ENCODE measurements at places on chromosomes 11 and 22.

GRCh38 chr11:118301600-118302195 lies 2.8 kb upstream of the CD3E start:
- DNase-seq: no peak

DNA sequence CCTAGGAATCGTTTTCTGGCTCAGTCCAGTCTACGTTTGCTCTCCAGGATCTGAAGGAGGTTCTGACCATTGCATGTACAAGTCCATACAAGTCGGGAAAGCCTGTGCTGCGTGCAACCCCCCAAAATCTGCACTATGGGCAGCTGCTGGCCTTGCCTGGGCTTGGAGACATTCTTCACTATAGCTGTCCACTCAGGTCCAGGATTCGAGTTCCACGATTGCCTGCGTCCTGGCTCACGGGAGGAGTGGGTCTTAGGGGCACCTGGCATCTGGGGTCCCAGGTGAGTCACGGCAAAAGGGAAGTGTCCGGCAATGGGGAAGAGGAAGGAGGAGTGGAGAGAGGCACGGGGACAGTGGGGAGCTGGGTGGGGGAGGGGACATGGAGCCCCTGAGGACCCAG lies 563.0 kb downstream of the BRD1 start:
- no peak for DNase-seq

GRCh38 chr22:50136581-50137015 lies 33.9 kb upstream of the PANX2 start:
- DNase-seq: no peak

DNA sequence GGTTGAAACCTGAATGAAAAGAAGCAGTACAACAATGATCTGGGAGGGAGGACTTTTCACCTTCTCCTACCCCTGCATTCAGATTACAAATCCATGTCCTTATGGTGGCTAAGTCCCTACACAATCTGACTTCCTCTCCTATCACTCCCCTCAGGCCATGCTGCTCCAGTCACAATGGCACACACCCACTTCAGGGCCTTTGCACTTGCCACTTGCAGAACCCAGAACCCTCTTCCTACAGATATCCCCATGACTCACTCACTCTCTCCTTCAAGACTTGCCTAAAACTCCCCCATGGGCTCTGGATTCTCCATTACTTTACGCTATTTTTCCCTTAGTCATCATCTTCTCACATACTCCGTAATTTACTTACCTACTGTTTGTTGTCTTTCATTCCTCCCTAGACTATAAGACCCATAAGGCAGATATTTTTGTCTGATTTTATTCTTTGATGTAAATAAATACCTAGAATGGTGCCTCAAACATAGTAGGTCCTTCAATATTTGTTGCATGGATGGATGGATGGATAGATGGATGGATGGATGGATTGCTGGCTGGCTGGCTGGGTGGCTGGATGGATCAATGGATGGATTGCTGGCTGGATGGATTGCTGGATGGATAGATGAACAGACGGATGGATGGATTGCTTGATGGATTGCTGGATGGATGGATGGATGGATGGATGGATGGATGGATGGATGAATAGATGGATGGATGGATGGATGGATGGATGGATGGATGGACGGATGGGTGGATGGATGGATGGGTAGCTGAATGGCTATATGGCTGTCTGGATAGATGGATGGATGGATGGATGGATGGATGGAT lies 94.7 kb upstream of the NAV2 start:
- no peak for DNase-seq

DNA sequence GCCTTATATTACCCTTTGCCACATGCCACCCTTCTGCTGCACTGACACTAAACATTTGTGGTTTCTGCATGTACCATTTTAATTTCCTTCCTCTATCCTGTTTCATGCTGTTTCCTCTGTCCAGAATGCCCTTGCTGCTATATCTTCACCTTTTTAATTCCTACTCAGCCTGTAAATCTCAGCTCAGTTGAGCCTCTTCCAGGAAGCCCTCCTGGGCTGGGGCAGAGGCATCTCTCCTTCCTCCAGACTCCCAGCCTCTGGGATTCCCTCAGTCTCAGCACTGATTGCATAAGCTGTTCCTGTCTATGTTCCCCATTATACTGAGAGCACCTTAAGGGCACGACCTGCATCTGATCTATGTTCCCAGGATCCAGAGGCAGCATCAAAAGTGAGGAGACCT lies 98.7 kb downstream of the RNF169 start:
- no peak for DNase-seq

DNA sequence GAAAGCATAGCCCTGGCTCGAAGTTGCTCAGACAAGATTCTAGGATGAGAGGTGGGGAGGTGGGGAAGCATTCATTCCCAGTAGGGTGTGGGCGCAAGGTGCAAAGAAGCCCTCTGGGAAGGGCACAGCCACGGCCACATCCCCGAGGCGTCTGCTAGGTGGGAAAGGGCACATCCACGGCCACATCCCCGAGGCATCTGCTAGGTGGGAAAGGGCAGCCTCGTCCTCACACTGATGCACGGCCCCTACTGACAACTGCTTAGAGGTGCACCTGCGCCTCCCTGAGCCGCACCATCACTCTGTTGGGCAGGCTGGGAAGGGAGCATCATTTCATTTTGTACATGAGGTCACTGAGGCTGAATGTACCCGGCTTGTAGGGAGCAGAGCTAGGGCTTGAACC lies 94.6 kb upstream of the PITPNB start:
- no peak for DNase-seq

DNA sequence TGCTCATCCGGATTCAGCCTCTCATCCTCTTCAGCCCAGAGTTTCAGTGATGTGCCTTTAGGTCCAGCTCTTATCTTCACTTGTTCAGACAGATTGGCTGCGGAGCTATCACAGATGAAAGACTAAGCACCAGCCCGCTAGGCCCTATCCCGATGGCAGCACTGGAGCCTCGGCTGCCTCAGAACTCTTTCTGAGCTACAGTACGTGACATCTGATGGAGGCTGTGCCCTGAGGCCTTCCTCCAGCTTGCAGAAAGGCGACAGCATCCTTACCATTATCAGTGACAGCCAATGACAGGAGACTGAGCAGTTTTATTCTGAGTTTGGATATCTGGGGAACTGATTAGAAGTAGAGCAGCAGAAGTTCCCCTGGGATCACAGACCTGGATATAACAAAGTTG lies 4.0 kb downstream of the OR8B8 start:
- DNase-seq: no peak

DNA sequence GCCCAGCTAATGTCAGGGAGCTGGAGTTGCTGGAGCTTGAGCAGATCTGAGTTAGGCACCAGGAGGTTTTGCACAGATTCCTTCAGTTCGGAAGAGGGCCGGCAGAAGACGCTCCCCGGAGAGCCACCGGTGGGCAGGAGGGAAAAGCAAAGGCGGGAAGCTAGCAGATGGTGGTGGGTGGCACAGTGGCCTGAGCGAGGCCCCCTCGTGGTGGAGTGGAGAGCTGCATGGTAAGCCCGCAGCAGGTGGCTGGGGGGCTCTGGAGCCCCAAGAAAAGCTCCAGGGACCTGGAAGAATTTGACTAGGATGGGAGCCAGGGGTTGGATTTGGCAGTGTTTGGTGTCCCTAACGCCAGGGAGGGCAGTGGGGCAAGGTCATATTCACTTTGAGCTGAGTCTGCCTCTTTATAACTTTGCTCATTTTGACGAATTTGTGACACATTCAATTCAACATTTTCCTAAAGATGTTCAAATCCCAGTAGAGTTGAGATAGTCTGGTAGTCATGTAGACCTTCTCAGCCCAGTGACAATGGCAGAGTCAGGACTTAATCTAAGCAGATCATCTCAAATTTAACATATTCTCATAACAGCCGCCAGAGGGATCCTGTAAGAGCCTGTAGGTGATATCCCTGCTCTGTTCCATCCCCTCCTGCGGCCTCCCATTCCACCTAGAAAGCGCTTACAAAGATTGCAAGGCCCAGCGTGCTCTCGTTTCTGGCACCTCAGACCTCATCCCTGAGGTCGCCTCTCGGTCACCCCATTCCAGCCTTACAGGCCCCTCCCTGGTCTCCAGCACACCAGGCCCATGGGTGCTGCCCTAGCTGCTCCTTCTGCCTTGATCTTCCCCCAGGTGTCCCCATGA lies 57.9 kb downstream of the TRIM29 start:
- DNase-seq: no peak

DNA sequence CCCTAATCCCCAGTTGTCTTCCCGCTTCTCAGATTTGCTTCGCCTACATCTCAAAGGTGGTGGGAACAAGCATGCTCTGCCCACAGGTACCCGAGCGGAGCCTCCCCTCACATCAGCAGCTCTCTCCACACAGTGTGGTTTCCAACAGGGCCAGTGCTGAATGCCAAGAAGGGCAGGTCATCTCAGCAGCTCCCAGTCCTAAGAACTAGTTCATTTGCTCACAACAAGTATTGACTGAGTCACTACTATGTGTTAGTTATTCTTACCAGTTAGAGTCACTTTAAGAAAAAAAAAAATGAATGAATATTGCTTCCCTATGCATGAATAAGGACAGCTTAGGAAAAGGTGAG lies 66.2 kb downstream of the THAP12 start:
- DNase-seq: no peak

- DNase-seq: peak; percentile 51
These were observed 38.4 kb downstream of the AMBRA1 start for GRCh38 chr11:46555267-46556054.

Data from T-helper 1 cell (primary cell).